ENCODE measurements at places on chromosomes 11 and 22. TPM values are rescaled to one million over a fixed set of nuclear protein-coding genes. Genes with fewer than 3 reads are reported as not detected.
A peak's percentile ranks its signal among the peaks of the same experiment; 100 is the strongest.

GRCh38 chr11:93784145-93784934 lies at the start of gene MED17:
TSS of gene MED17 (plus strand) at chr11:93784282. CDS start at chr11:93784514, 232 bp downstream.
- H3K36me3 ChIP-seq: peaks cover 11% of the 10 kb centered on the region
- peak; percentile 95 for DNase-seq
- H3K27me3 ChIP-seq: no peaks in the 10 kb centered on the region

DNA sequence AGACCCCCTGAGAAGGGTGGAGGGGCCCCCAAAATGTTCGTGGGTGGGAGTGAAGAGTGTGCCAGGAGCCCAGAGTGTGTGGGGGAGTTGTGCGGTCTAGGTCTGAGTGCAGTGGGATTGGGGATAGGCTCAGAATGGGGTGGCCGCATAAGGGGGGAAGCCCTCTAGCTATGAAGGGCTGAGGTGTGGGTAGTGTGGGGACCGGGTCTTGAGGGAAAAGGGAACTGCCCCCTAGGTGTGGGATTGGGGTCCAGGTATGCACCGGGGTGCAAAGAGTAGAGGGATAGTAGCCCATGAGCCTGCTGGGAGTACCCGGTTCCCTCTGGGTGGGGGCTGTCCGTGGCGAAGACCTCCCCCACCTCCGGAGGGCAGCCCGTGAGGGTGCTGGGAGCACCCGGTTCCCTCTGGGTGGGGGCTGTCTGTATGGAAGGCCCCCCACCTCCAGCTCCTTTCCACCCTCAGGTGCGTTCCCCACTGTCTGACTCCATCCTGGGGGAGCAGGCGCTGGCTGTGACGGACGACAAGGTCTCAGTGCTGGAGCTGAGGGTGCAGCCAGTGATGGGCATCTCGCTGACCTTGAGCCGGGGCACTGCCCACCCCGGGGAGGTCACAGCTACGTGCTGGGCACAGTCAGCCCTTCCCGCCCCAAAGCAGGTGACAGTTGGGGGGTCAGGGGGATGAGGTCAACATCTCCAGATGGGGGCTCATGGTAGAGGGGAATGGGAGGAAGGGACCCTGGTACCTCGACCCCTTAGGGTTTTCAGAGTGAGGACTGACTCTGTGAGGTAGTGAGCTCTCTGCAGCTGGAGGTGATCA lies 10.7 kb downstream of the TMEM132A start:
- no peaks in the 10 kb centered on the region for H3K27me3 ChIP-seq
- H3K4me3 ChIP-seq: no peak overlapping the region
- peaks cover 14% of the 10 kb centered on the region for H3K36me3 ChIP-seq
- no peaks in the 10 kb centered on the region for H3K4me1 ChIP-seq
- DNase-seq: no peak

GRCh38 chr11:47981667-47982404 lies 1.5 kb downstream of the PTPRJ start:
- H3K36me3 ChIP-seq: no peaks in the 10 kb centered on the region
- DNase-seq: peak; percentile 64
- H3K4me1 ChIP-seq: peaks cover 19% of the 10 kb centered on the region
- peak overlapping the region; percentile 88 for H3K4me3 ChIP-seq

DNA sequence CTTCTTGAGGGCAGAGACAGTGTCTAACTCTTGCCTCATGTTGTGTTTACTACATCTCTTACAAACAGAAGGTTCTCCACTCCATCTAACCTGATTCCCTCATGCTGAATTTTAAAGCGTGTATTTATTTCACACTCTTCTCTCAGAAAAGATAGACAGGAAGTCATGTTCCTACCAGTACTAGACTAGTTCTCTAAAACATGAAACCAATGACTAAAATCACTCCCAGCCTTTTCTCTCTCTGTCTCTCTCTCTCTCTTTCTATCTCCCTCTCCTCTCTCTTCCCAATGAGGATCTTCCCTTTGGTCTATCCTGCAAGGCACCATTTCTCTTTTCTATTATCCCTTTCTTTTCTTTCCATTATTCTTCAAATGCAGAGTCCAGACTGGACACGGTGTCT lies 391.9 kb upstream of the CADM1 start:
- H3K27me3 ChIP-seq: no peaks in the 10 kb centered on the region
- DNase-seq: no peak

The SLC29A2 gene
- total RNA-seq: 4.7 TPM

The TRPM5 gene
- total RNA-seq: 0.29 TPM

Data from suprapubic skin (tissue), 4 donors.